ENCODE measurements at places on chromosomes 12 and 14.

- no peak for DNase-seq
Observed at GRCh38 chr14:103928011-103928890, at the start of gene TDRD9. TSS of gene TDRD9 (plus strand) at chr14:103928456. CDS start at chr14:103928510, 54 bp downstream.

DNA sequence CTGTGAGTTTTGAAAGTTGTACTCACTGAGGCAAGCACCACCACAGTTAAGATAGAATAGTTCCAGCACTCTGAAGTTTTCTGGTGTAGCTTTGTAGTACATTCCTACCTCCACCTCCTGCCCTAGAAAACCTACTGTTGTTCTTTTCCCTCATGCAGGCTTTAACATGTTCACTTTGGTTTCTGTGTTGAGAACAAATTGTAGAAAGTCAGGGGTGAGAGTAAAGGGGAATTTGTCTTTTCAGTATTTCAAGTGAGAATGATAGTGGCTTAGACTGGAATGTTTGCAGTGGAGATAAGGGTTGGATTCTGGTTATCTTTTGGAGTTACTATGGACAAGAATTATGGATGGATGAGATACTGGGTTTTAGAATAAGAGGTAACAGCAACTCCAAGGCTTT, 67.2 kb downstream of the AEBP2 start:
- no peak for DNase-seq

DNA sequence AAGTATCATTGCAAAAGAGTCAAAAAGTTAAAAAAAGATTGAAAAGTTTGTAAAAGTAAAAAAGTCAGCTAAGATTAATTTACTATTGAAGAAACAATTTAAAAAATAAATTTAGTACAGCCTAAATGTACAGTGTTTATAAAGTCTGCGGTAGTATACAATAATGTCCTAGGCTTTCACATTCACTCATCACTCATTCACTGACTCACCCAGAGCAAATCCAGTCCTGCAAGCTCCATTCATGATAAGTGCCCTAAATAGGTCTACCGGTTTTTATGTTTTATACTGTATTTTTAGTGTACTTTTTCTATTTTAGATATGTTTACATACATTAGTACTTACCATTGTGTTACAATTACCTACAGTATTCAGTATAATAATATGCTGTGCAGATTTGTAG, 43.9 kb upstream of the ABCC9 start:
- peak; percentile 14 for DNase-seq

GRCh38 chr12:65443038-65443437, 164.6 kb downstream of the MSRB3 start:
- DNase-seq, result no peak

DNA sequence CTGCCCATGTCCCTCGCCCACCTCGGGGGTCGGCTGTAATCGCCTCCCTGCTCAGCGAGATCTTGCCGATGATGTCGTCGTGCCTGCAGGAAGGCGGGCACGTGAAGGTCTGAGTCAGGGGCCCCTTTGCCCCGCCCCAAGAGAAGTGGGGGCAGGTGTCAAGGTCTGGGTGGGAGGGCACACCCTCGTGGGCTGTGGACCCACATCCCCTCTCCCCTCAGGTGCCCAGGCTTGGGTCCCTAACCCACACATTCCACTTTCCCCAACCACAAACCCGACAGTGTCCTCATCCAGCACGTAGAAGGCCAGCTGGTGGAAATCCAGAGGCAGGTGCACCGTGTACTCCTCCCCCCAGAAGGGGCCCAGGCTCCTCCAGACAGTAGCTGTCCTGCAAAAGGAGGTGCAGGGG, 7.8 kb downstream of the RASAL1 start:
- DNase-seq, result no peak

- no peak for DNase-seq
Observed at GRCh38 chr12:131732-132495, 65.3 kb downstream of the IQSEC3 start.

GRCh38 chr14:81784084-81784483, 250.4 kb upstream of the SEL1L start:
- DNase-seq, result no peak
